Activated T-helper 1 cell treated with Interleukin-2 at 50 U/mL for 16 hours (primary cell): ENCODE measurements at places on chromosomes 1 and 21.

DNA sequence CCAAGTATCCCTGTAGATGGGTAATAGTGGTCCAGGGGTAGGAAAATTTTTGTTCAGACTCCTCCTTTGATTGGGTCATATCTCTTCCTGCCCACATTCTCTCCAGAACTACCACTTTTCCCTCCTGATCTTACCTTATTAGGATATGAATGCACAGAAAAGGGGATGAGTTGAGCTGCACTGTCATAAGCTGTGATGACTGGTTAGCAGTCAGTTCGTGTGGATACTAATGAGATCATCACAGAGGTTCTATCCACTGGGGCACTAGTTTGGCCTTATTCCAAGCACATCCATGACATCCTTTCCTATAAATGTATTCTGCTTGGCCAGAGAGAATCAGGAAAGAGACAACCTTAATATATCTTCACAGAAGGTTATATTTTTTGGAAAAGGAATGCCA lies 22.1 kb upstream of the TBX15 start:
- no peak for DNase-seq

- no peak for DNase-seq
These were observed 24.8 kb upstream of the USH2A start for GRCh38 chr1:216448011-216448510.

- DNase-seq: no peak
These were observed 61.4 kb upstream of the CXADR start for GRCh38 chr21:17451364-17451891.

DNA sequence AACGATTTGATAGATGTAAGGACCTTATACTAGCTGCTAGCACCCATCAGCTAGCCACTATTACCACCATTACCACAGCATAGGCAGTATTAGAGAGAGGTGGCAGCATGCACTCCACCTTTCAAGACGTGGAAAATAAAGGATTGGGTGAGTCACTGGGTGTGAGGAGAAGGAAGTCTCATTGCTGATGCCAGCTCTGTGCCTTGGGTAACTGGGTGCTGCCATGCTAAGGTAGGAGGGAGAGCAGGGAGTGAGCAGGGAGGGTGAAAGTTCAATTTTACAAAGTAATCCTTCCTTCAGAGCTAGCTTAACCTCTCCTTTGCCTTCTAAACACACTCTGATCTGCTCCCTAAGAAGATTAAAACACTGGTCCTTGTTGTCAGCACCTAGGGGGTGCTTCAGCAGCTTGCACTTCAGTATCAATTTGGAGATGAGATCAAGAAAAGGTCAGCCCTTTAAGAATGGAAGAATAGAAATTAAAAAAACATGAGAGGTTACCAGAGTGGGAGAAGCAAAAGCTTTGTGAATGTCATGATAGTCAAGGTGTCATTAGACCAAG lies 1.8 kb upstream of the LIN9 start:
- no peak for DNase-seq

DNA sequence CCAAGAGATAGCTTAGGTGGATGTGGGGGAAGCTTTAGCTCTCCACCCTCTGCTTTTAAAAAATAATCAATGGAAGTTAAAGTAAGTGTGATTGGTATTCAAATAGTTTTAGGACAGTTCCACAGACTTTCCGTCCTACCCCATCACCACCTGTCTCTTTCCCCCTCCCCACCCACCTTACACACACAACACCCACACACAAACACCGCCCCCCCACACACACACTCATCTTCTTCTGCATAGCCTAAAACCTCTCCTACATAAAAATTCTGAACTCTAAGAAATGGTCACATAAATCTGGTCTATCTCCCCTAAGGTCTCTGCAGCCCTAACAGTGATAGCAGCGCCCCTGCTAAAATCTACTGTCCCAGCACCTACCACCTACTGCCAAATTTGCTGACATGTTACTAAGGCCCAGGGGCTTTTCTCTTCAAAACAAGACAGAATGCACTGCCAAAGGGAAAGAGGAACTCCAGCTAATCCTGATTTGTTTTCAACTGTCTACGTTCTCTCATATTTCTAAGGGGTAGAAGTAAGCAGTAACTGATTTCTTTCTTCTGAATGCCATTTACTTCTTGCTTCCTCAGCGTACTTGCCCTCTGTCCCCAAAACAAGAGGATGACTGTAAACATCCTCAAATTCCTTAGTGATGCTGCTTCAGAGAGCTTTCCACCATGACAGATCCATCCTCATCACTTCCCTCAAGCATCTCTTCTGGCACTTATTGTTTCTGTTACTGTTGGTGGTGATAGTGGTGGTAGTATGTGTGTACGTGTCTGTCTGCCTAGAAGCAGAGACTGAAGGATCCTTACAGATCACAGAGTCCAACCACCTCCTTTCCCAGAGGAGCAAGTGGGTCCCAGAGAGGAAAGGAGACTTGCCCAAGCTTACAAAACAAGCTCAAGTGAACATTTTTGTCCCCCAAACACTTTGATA lies 56.8 kb downstream of the LUZP1 start:
- DNase-seq: no peak

DNA sequence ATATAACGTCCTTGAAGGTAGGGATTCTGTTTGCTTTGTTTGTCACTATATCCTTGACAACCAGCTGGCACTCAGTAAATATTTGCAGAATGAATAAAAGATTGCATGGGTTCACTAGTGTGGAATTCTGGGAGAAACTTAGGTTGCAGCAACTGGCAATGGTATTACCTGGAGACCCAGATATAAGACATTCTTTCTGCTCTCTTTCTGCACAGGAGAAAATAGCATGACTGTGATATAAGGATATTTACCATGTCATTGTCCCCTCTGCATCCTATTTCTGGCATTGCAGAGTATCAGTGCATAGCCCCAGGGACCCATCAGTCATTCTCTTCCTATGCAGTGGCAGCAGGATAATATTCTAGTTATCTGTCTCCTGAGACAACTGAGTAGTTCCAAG lies 308.9 kb upstream of the LRRC7 start:
- DNase-seq: no peak

GRCh38 chr21:37828556-37828955 lies 87.7 kb downstream of the KCNJ6 start:
- no peak for DNase-seq

DNA sequence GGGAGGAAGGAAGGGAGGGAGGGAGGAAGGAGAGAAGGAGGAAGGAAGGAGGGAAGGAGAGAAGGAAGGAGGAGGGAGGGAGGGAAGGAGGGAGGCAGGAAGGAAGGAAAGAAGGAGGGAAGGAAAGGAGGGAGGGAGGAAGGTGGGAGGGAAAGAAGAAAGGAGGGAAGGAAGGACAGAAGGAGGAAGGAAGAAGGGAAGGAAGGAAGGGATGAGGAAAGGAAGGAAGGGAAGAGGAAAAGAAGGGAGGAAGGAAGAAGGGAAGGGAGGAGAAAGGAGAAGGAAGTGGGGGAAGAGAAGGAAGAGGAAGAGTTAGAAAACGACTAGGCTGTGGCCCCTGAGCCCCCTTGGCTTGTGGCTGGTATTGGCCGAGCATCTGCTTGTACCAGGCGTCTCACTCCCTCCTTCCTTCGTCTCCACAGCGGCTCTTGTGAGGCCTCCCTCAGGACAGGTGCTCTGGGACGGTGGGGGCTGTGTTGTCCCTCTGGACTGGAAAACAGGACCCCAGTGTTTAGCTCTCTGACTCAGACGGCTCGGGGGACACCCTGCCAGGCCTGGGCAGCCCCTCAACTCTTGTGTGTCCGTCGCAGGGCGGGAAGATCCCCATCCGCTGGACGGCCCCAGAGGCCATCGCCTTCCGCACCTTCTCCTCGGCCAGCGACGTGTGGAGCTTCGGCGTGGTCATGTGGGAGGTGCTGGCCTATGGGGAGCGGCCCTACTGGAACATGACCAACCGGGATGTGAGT lies 36.2 kb upstream of the C1QA start:
- DNase-seq: no peak

GRCh38 chr1:199247891-199248290 lies 609.1 kb downstream of the PTPRC start:
- no peak for DNase-seq

- DNase-seq: no peak
These were observed 4.8 kb upstream of the SLC35D1 start for GRCh38 chr1:67058761-67059160.
